NCI-H1048 (cell line): ENCODE measurements at places on chromosomes 5 and 9.

GRCh38 chr5:94941122-94941755 lies 322.8 kb downstream of the SLF1 start:
- DNase-seq, result no peak

DNA sequence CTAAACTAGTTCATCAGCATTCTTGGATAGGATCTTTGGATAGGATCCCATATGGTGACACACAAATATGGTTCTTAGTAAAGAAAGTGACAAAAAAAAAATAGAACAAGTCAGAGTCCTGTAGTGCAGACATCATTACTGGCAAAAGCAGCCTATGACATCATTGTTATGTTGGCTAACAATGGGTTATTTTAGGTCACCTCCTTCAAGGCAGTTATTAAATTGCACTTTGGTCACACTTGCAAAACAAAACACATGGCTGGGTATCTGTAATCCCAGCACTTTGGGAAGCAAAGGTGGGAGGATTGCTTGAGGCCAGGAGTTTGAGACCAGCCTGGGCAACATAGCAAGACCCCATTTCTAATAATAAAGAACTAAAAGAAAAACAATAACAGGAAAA lies 185.9 kb downstream of the KIAA0825 start:
- DNase-seq, result no peak

GRCh38 chr5:18024542-18024941 lies 390.3 kb downstream of the TAF11L14 start:
- DNase-seq, result no peak

GRCh38 chr5:94932259-94932658 lies 313.8 kb downstream of the SLF1 start:
- DNase-seq, result no peak

DNA sequence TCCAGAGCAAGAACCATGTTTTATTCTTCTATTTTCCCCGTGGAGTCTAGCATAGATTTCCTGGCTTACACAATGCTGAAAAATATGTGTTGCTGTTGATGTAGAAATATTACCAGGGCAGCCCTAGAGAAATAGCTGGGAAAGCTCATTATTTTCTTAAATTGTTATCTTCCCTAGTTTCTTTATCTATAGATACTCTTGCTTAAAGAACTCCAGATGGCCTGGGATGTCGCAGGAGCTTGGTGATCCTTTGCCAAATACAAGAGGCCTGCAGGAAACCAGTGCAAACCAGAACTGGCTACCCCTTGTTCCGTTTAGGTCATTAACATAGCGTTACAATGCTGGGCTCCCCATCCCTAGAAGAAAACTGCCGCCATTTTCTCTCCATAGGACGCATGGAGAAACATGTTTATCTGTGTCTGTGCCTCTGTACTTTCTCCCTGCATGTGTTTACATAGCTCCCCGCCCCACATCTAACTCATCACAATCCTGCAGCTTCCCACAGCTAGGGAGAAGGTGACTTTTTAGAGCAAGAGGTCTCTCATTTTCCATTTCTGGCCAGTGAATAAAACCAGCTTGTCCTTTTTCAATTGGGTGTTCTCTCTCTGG lies 6.4 kb downstream of the PRLR start:
- no peak for DNase-seq

DNA sequence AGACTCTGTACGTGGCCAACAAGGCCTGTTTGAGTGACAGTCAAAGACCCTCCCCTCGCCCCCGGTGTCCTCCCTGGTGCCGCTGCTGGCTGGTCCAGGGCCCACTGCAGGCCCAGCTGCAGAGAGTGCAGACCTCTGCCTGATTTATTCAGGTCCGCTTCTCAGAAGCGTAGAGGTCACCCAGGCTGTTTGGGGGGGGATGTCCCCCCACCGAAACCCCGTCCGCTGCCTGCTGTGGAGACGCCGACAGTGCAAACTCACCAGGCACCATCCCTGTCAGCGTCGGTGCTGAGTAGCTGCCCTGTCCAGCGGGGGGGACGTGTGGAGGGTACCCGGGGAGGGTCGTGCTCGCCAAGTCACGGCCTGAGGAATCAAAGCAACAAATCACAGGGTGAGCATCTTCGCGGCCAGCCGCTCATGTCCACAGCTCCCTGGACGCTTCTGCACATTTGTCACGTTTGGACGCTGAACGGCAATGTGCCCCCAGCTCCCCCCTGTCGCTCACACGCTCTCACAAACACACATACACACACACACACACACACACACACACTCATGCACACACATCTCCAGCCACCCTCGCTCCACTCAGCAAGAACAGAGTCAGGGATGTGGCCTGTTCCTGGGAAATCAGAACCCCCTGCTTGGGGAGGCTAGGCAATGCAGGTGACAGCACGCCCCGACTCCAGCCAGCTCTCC lies 152.2 kb downstream of the PAX5 start:
- no peak for DNase-seq

- no peak for DNase-seq
Observed at GRCh38 chr9:82164159-82164558, 175.6 kb downstream of the SPATA31D1 start.

DNA sequence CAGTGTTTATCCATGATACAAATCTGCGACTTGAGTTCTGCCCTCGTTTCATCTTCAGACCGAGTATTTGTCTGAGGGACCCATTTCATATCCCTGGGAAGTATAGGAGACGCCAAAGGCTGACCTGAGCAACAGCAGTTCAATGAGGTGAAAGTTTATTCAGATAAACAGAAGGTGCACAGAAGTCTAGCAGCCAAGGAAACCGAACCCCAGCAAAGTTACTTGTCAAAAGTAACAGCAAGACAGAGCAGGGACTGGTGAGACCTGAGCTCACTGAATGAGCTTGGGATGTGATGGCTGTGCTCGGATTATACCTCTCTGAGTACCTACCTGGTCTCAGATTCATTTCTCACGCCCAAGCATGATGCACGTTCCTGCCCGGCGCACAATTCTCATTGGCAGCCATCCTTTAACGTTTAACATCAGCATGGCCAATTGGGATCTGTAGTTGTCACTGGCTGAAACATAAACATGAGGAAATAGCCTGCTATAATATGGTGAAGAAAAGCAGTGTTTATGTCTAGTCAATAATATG lies 599 bp downstream of the LYRM7 start:
- no peak for DNase-seq

GRCh38 chr9:111866976-111867375 lies 29.6 kb upstream of the UGCG start:
- no peak for DNase-seq

DNA sequence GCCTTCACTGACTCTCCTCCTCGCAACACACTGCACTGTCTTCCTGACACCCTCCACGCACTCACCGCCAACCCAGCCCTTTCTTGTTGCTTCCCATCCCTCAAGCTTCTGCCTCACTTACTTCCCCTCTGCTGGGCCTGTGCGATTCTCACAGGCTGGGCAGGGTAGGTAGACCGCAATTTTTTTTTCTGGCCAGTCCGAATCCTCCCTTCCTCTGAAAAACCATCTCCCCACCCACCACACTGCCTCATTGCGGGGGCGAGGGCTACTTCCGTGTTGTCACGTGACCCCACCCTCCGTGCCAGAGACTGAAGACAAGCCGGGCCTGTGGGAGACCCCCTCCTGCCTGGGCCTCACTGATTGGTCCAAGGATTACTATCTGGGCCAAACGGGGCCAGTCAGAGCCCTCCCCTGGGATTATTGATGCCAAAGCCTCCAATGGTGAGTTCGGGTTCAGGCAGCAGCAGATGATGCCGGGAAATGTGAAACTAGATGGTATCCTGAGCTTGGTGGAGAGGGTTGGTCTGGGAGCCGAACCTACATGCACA lies 73.1 kb downstream of the STK10 start:
- no peak for DNase-seq

- DNase-seq, result no peak
Observed at GRCh38 chr5:53515988-53516387, 35.6 kb downstream of the FST start.

DNA sequence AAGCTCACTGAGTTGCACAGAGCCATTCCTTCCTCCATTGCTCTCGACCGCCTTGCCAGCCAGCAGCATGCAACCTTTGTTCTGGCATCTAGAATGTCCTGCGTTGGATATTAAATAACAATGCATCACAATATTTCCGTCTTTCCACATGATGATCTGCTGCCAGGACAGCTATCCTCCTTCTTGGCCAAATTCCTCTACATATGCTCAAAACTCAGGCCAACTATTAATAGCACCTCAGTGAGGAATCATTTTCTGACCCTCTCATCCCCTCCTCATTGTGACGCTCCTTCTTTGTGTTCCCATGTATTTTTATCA lies 128.6 kb downstream of the MYO10 start:
- DNase-seq, result no peak

DNA sequence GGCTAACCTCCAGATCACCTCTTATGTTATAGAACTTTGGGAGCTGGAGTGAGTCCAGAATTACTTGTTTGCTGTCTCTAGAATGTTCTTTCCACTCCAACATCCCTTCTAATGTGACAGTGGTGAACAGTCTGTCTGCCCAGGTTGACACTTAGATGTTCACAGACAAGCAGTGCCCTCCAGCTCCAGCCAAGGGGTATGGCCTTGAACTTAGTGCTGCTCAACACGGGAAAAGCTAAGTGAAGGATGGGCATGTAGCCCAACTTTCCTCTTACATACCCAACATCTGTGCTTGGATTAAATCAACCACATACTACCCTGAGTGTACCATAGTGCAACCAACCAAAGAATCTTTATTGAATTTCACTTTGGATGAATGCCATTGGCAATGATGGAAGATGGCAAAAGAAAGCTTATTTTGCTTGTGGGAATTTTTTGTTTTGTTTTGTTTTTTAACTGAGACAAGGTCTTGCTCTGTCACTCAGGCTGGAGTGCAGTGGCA lies 201.2 kb downstream of the NXNL2 start:
- no peak for DNase-seq

DNA sequence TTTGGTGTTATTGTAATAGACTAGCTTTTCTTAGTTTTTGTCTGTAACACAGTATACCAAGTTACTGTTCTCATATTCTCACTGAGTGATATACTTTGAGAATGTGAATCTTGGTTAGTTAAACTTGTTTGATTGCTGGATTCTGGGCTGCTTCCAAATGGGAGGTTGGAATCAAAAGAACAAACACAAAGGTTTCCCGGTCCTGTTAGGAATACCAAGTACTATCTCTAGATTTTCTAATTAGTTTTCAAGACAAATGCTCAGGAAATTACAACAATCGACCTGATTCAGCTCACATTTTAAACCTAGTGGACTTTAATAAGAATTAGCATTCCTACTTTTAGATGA lies 244.3 kb downstream of the CSNK1G3 start:
- DNase-seq, result no peak

DNA sequence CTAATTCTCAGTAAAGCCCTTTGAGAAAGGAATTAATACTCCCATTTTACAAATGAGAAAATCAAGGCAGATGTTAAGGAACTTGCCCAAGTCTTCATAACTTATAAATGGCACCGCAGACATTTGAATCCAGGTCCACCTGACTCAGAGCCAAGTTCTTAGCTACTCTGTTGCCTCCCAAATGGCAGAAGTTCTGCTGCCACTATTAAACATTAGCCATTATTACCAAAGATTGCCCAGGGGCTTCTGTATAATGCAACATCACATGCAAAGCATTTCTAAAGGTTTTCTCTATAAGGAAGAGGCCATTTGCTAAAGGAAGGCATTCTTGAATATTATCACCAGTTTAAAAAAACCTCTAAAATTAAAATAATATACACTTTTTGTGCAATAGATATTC lies 28.3 kb downstream of the TPD52L3 start:
- DNase-seq, result no peak

DNA sequence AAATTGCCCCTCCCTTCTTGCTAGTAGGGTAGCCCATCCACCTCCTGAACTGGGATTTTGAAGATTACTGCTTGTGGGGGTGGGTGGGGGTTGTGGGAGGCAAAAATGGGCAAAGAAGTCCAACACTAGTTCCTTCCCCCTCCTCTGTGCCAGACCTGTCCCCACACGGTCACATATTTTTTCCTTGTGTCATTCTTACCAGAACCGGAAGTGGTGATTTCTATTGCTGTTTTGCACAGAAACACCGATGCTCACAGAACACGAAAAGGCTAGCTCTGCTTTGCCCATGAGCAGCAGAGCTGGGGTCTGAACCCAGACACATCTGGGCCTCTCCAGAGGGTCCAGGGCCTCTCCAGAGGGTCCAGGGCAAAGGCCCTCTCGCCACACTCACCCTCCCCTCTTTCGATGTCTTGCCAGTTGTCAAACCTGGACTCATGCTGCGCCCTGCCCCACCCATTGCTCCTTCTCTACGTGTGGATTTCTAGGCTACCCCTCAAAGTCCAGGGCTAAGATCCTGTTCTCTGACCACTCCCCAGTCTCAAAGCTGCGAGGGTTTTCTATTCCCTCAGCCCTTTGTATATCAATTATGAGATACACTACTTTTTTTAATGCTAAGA lies 264.4 kb upstream of the MSX2 start:
- DNase-seq, result no peak

GRCh38 chr9:127203681-127204327 lies 60.8 kb upstream of the GARNL3 start:
- DNase-seq, result no peak

DNA sequence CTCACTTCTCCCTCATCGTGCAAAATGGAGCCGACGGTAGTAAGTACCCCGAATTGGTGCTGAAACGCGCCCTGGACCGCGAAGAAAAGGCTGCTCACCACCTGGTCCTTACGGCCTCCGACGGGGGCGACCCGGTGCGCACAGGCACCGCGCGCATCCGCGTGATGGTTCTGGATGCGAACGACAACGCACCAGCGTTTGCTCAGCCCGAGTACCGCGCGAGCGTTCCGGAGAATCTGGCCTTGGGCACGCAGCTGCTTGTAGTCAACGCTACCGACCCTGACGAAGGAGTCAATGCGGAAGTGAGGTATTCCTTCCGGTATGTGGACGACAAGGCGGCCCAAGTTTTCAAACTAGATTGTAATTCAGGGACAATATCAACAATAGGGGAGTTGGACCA lies 979 bp downstream of the PCDHGA12 start:
- no peak for DNase-seq

DNA sequence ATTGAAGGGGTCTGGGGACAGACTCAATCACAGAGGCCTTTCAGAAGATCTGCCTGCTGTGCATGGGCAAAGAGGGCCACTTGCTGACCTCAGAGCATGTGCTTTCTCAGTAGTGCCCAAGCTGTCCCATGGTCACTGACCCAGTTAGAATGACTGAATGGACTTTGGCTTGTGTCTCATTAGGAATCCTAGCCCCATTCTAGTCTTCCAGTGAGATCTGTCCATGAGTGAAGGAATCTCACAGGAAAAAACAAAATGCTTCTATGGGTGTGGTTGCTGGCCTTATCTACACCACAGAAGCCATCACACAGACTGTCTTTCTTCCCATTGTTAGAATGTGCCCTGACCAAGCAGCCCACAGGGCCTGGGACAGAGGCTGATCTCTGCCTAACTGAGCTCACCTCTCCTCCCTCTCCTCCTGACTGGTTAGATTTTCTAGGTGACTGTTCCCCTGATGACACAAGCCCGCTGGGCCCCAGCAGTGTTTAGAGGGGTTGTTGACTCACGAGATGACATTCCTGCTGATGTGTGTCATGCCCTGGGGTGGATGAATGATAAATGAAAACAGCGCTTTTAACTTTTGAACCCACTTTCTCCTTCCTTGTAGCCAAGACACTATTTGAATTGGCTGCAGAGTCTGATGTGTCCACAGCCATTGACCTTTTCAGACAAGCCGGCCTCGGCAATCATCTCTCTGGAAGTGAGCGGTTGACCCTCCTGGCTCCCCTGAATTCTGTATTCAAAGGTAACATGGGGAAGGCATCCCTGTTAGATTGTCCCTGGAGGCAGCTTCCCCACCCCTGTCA lies 24.8 kb downstream of the TGFBI start:
- DNase-seq, result no peak
